ENCODE measurements at places on chromosomes 11 and 22.

GRCh38 chr11:130052567-130052966 is 17.1 kb upstream of the APLP2 start:
- DNase-seq: no peak

GRCh38 chr22:47200273-47201051 is 438.0 kb downstream of the TBC1D22A start:
- no peak for DNase-seq

DNA sequence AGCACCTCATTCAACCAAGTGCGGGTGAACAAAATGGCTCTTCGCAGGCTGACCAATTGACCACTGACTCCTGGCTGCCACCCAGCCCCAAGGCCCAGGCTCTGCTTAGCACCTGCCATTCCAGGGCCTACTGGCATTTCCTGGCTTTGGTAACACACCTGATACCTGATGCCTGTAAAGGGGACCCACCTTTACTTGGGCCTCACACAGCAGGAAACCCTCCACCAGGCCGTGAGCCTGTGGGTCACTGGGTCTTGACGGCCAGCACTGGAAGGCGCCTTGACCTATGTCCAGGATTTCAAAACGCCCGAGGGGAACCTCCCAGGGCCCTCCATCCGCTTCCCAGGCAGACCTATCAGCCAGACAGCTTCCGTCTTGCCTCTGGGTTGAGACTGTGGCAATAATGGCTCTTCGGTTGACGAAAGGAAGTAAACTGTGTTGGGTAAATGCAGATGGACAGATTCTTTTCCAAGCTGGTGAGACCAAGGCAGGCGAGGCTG is 16.8 kb upstream of the TMEM184B start:
- DNase-seq: no peak

DNA sequence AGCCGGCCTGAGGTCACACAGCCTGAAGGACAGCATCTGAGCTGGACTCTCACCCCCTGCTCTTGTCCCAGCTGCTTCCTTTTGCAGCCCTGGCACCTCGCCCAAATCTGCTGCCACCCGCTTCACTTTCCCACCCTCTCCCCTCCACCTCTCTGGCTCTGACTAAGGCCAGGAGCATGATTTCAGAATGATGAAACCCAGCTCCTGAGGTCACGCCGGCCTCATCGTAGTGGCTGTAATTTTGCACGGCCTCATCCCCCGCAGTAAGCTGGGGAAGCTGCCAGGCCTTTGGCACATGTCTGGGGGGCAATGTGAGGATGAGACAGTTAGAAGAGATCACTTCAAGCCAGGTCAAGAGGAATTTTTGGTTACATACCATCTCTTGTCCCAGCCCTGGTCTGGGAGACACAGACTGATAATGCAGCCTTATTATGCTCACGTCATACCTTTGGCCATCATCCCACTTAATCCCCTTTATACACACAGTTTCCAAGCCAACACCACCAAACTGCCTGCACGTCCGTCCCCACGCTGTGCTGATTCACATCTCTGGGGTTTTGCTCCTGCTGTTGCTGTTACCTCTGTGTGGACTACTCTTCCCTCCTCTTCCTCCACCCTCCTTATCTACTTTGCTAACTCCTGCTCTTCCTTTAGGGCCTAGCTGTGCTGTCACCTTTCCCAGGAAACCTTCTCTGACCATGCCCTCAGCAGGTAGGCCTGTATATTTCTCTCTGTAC is 58.1 kb downstream of the CHRDL2 start:
- peak; percentile 59 for DNase-seq

- DNase-seq: no peak
Measured at GRCh38 chr11:45258982-45259530, 27.1 kb downstream of the SYT13 start.

- DNase-seq: no peak
Measured at GRCh38 chr11:110196884-110197420, 99.5 kb downstream of the RDX start.

- DNase-seq: no peak
Measured at GRCh38 chr11:78472905-78473304, 55.3 kb upstream of the GAB2 start.

DNA sequence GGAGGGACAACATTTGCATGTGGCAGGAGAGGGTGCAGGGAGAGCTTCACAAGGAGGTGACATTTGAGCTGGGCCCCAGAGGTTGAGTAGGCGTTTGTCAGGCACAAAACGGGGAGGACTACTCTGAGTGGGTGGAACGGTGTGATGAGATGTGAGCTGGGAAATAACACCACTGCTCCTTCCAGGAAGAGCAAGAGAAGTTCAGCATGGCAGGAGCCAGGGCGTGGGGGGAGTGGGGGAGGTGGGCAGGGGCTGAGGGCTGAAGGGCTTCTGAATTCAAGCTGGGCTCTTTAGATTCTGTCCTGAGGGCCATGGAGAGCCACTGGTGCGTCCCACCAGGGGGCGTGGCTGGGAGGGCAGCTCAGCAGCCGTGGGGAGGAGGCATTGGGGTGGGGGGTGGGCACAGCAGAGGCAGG is 54.2 kb downstream of the OTOG start:
- no peak for DNase-seq

DNA sequence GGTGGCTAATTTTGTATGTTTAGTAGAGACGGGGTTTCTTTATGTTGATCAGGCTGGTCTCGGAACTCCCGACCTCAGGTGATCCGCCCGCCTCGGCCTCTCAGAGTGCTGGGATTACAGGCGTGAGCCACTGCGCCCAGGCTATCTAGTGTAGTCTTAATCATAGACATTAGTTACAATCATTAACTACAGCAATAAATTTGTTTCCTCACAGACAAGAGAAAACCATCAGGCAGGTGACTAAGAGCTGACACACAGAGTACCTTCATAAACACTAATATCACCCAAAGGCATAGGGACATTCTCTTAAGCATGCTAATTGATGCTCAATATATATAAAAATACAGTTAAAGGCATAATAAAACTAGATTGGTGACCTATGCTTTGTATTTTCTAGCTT is 19.4 kb downstream of the SDHD start:
- DNase-seq: no peak

- no peak for DNase-seq
Measured at GRCh38 chr22:17733466-17733865, 40.8 kb downstream of the BID start.

DNA sequence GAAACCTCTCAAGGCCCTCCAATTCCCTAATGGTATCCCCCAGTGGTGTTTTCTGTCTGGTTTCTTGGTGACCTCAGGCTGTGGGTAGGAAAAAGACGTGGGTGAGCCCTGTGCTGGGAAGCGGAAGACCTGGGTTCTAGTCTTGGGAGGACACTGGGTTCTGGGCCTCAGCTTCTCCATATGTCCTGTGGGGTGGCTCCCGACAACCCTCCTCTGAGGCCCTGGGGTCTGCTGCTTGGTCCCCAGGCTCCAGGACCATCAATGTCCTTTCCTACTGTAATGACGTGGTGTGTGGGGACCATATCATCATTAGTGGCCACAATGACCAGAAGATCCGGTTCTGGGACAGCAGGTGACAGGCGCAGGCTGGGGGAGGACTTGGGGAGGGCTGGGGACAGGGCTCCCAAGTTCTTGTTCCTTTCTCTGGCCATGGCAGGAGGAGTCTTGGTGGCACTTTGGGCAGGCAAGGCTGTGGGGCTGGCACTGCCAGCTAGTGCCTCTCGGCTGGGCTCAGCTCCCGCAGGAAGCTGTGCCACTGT is 12.8 kb downstream of the ATG16L2 start:
- no peak for DNase-seq

GRCh38 chr11:106159836-106160235 is 82.4 kb downstream of the AASDHPPT start:
- DNase-seq: no peak

DNA sequence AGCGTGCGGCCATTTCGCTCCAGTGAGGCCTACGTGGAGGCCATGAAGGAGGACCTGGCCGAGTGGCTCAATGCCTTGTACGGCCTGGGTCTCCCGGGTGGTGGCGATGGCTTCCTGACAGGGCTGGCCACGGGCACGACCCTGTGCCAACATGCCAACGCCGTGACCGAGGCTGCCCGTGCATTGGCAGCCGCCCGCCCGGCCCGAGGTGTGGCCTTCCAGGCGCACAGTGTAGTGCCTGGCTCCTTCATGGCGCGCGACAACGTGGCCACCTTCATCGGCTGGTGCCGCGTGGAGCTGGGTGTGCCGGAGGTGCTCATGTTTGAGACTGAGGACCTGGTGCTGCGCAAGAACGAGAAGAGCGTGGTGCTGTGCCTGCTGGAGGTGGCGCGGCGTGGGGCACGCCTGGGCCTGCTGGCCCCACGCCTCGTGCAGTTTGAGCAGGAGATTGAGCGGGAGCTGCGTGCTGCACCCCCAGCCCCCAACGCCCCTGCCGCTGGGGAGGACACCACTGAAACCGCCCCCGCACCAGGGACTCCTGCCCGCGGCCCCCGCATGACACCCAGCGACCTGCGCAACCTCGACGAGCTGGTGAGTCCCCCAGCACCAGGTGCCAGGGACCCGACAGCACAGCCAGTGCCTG is 1.8 kb downstream of the GAS2L1 start:
- DNase-seq: no peak

- no peak for DNase-seq
Measured at GRCh38 chr11:132643239-132643638, 889.1 kb downstream of the OPCML start.

DNA sequence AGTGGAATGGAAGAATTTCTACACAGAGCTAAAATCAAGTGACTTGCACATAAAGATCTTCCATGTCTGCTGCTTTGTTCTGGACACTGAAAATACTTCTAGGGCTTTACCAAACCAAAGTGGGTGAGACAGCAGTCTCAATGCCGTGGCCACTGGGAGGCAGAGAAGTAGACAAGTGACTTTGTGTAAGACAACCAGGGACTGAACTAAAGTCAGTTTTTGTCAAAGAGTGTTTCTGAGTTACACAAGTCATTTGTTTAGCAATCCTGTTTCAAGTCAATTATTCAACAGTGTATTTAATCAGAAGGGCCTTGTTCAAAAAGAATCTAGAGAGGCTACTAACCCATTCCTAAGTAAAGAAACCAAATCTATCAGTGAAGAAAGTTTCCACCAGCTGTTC is 46.6 kb downstream of the TCP11L1 start:
- DNase-seq: no peak

DNA sequence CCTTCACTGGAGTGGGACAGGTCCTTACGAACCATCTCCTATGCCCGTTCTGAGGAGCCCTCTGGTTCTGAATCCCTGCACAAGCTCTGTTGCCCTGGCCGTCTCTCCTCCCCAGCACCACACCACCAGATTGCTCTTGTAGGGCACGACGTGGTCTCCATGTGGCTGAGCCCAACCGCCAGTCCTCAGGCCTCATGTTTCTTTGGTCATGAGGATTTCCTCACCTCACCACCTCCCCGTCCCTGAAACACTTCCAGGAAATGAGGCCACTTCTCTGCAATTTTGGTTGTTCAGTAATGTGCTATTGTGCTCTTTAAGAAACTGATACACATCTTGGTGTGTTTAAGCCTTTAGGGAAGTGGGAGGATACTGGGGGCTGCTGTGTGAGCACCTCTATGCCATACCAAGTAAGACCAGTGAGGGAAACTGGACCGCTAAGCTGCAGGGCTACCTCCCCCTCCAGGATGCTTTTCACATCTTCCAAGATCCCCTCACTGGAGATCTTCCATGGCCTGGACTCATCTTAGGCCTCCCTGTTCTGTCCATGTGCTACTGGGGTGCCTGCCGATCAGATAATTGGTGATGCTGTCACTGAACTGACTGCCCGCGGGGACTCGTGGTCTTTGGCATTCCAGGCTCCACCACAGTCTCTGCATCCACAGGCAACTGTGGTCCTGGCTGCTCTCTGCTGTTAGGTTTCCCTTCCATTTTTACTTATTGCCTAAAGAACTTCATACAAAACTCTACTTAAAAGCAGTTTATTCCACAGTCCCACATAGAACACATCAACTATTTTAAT is 21.9 kb downstream of the DRICH1 start:
- DNase-seq: no peak

DNA sequence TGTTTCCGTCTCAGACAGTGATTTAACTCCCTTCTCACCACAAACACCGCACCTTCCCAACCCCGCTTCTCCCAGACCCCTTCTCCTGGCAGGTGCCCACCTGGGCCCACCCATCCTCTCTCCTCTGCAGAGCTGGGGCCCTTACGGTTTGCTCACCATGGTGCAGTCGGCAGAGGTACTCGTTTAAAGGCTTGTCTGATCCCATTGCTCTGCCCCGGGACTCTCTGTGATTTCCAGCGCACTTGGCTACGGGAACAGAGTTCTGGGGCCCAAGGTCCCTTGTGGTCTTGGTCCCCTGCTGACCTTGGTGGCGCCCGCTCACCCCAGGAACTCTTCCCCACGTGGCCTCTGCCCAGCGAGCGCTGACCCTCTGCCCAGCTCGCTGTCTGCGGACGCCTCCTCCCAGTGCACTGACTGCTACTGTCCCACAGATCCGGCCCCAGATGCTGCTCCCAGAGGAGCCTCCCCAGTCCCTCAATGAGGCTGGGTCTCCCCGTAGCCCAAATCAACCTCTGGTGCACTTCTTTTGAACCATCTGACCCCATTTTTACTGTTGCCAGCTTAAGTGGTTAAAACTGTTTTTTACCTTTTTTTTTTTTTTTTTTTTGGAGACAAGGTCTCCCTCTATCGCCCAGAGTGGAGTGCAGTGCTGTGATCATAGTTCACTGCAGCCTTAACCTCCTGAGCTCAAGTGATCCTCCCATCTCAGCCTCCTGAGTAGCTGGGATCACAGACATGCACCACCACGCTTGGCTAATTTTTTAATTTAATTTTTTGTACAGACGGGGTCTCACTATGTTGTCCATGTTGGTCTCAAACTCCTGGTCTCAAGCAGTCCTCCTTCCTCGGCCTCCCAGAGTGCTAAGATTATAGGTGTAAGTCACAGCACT is 21.3 kb upstream of the CTSD start:
- DNase-seq: no peak

- DNase-seq: no peak
Measured at GRCh38 chr22:24208012-24208749, 26.9 kb downstream of the SUSD2 start.

- DNase-seq: no peak
Measured at GRCh38 chr11:86537541-86538222, 134.7 kb downstream of the ME3 start.

GRCh38 chr11:65538915-65539743 is 14.2 kb downstream of the SCYL1 start:
- no peak for DNase-seq

GRCh38 chr11:73325036-73325981 is 17.2 kb downstream of the ARHGEF17 start:
- DNase-seq: no peak

DNA sequence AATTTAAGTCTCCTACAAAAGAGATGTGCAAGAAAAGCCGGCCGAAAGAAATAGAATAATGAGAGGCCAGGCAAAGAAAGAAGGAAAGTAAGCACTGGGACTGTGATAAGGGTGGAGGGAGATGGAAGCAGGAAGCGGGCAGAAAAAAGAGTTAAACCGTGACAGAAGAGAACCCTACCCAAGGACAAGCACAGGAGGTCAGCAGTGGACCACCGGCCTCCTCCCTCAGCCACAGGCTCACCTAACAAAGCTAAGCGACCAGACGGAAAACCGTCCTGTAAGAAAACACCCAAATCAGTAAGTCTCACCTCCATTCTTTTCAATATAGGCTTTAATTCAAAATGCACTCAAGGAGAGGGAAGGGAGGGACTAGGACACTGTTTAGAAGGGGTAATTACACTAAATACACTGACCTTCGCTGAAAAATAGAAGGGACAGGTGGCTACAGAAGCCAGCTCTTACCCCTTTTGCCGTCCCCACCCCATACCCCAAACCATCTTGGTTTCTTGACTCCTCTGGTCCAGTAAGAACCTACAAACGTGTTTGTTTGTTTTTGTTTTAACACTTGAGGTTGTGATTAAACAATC is 1.9 kb downstream of the FAM181B start:
- DNase-seq: no peak

GRCh38 chr11:112320668-112321067 is 60.0 kb upstream of the PLET1 start:
- peak; percentile 62 for DNase-seq
